ENCODE measurements at places on chromosomes 2 and 18.

DNA sequence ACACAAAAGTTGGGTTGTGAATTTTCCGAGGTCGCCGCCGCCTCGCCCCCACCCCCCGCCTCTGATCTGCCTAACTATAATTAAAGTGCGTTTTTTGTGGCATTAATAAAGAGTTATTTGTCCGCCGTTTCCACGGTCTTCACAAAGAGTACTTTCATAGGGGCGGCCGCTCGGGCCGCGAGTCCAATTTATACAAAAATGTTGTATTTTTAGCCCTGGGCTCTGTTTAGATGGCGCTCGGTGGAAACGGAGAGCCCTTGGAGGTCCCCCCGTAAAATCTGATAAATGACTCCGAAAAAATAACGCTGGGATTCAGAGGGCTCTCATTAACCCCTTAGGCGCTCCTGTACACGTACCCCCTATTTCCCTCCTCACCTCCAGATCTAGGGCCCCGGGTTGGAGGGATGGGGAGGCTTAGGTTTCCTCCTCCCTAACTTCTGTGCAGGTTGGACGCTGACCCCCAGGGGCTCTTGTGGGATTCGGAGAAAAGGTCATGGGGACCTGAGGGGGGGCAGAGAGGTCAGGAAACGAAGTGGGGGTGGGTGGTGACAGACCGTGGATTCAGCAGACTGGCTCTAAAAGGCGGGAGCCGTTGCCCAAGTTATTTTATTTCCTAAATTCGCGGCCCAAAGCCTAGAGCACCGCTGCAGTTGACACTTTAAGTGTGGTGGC, 1.9 kb downstream of the CYP26B1 start:
- DNase-seq = peak; percentile 28

GRCh38 chr2:1936427-1936980, 192.2 kb upstream of the PXDN start:
- no peak for DNase-seq

- DNase-seq = no peak
Measured at GRCh38 chr2:16154061-16154460, 213.7 kb downstream of the MYCN start.

GRCh38 chr2:55163941-55164390, 68.1 kb downstream of the CLHC1 start:
- DNase-seq = no peak

- no peak for DNase-seq
Measured at GRCh38 chr2:134320930-134321329, 67.1 kb downstream of the MGAT5 start.

DNA sequence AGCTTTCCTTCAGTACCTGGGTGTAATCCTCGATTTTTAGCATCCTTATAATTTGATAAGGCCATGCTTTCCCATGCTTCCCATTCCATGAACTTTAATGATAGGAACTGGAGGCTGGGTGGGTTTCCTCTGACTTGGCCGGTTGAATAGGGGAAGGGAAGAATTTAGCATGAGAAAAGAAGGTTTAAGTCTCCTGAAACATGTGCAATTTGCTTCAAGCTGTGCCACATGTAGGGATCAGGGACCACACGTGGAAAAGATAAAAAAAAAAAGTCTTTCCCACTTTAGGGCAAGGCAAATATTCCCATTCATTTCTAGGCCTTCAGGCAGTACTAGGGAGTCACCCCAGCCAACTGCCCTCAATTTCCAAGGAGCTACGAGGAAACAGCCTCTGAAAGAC, 900.3 kb downstream of the DSC3 start:
- DNase-seq = no peak

- DNase-seq = peak; percentile 63
Measured at GRCh38 chr18:392928-393573, 107.5 kb downstream of the COLEC12 start.

DNA sequence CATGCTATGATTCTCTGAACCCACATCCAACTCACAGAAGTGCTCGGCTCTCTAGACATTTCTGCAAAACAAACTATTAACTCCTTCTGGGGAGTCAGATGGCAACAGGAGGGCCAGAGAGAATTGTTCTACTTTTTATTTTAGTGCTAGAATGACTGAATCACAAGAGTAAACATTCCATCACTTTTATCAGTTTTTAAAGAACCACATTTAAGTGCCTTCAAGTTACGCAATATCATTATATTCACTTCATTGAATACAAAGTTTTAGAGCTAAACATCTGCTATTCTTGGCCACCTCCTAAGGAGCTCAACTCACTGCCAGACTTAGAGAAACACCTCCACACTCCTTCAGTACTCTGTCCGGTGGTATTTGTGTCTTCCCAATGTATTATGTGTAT, 22.4 kb downstream of the B4GALT6 start:
- DNase-seq = peak; percentile 30

GRCh38 chr2:181178823-181179412, 198.5 kb downstream of the UBE2E3 start:
- no peak for DNase-seq

GRCh38 chr2:72921088-72921851, 4.0 kb downstream of the EMX1 start:
- DNase-seq = no peak

- DNase-seq = no peak
Measured at GRCh38 chr18:44818668-44819403, 138.1 kb downstream of the SETBP1 start.

DNA sequence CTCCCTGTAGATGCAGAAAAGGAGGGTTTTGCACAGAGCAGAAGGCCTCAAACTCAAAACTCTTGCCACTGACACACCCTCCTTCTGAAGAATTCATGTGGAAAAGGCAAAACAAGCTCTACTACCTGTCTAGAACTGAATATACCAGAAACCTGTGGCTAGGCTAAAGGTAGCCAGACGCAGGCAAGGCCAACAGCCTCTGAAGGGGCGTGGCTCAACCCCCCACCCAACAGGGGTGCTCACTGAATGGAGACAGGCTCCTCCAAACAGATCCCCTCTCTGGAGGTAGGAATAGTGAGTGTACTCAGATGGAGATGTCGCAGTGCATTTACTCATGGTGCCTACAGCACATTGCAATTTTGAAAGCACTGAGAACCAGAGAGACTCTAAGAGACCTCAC, 3.0 kb upstream of the STK17B start:
- DNase-seq = no peak

Data from right hindlimb (tissue), 1 donor.